CD4-positive, alpha-beta T cell treated with Interleukin-15 for 1 hour (primary cell): ENCODE measurements at places on chromosomes 16 and 17.
A peak's percentile ranks its signal among the peaks of the same experiment; 100 is the strongest.

- DNase-seq: peak; percentile 48
These were observed 1.1 kb downstream of the METRNL start for GRCh38 chr17:83080579-83080857.

DNA sequence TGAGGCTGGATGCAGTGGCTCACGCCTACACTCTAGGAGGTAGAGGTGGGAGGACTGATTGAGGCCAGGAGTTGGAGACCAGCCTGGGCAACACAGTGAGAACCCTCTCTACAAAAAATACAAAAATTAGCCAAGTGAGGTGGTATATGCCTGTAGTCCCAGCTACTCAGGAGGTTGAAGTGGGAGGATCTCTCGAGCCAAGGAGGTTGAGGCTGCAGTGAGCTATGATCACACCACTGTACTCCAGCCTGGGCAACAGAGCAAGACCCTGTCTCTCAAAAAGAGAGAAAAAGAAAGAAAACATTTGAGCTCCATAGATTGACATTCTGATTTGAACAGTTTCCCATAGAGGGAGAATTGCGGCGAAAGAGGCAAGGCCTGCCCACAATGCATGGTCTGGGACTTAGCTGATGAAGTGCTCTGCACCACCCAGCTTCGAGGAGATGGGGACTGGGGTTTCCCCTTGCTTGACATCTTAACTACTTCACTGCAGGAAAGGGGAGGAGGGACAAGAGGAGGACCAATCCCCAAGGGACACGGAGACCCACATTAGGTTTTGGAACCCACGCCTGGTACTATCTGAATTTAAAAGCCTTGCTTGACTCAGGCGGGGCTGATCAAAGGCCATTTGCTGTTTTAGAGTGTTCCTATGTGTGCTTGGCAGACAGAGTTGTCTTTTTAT lies 21.7 kb downstream of the MSI2 start:
- DNase-seq: no peak

DNA sequence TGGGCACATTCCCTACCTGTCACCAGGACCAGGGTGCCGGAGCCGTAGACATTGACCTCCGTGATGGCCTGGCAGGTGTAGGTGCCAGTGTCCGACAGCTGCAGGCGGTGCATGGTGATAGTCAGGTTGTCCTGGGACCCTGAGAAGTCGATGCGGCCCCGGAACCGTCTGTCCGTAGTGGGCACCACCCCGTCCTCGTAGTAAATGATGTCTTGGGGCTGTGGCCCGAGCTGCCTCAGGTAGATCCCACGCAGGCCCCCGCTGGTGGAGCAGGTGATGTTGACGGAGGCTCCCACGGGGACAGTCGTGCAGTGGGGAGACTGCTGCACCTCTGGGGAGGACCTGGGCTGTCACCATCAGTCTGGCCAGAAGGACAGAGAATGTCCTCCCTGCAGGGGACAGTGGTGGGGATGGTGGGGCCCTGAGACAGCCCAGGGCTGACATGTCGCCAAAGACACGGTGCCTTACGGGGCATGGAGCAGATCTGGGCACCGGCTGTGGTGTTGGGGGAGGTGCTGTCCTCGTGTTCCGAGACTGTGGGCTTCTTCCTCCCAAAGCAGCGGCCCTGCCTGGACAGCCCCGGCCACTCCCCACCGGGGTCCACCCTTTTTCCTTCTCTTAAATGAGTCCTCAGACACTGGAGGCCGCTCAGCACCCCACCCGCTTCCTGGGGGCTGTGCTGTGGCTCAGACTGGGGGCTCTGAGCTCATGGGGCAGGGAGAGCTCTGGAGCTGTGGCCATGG lies 586 bp downstream of the CD7 start:
- DNase-seq: no peak

GRCh38 chr17:32794533-32795246 lies 82.2 kb downstream of the MYO1D start:
- DNase-seq: no peak

- no peak for DNase-seq
These were observed 867.3 kb upstream of the GOT2 start for GRCh38 chr16:59601452-59601851.

- DNase-seq: no peak
These were observed 58.3 kb downstream of the USP32 start for GRCh38 chr17:60333628-60334031.
